ENCODE measurements at places on chromosomes 3 and 15.

- no peak for DNase-seq
Measured at GRCh38 chr15:98939311-98940080, 68.1 kb downstream of the PGPEP1L start.

GRCh38 chr3:147421184-147421912 is 12.2 kb downstream of the ZIC1 start:
- DNase-seq, result no peak

GRCh38 chr3:195893916-195894465 is 14.4 kb downstream of the TNK2 start:
- no peak for DNase-seq

DNA sequence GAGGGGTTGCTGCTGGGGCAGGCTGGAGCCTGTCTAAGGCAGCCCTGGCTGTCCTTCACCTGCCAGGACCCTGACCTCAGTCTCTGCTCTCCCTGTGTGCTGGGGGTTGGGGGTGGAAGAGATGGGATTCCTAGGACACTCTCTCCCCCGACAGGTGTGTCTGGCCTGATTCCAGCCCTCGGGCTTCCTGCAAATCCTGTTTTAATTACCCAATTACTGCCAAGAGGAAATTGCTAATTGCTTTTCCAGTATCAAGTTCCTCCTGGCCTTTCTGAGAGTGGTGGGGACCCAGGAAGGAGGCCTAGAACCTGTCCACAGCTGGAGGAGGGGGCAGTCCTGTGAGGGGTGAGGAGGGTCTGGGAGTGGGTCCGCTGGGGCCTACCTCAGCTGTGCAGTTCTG is 15.8 kb downstream of the PLXNA1 start:
- no peak for DNase-seq

GRCh38 chr15:61169904-61170695 is 59.0 kb downstream of the RORA start:
- no peak for DNase-seq

DNA sequence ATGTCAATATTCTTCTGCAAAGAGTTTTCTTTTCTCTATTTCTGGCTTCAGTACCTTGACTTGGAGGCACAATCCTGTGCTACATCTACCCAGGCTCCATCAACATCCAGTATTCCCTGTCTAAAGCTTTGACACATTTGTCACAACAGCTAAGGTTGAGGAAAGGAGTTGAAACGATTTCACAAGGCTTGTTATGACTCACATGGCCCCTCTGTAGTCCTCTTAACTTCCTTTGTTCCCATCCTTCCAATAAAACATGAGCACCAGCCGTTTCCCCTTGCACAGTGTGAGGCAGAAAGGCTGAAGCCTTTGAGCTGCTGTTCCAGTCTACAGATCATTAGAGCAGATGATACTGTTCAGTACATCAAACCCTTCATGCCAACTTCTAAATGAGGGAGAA is 163.0 kb upstream of the TMCO5A start:
- no peak for DNase-seq

- no peak for DNase-seq
Measured at GRCh38 chr15:64163659-64164362, 989 bp upstream of the PPIB start.

GRCh38 chr3:20405744-20406143 is 219.7 kb upstream of the SGO1 start:
- DNase-seq, result no peak

DNA sequence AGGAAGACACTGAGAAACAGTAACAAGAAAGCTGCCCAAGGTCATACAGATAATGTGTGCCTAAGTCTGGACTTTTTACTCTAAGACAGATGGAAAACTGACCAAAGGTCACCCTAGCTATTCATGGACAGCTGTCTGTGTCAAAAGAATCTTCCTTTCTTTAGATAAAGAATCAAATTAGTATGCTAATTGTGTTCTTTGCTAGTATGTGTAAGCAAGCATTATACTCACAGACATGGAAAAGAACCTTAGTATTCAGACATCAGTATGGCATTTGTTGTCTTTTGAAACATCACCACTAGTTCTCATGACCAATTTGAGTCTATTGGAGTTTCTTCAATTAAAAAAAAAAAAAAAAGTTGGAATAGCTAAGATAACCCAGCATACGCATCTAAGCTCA is 91.8 kb upstream of the SOX2 start:
- DNase-seq, result no peak

DNA sequence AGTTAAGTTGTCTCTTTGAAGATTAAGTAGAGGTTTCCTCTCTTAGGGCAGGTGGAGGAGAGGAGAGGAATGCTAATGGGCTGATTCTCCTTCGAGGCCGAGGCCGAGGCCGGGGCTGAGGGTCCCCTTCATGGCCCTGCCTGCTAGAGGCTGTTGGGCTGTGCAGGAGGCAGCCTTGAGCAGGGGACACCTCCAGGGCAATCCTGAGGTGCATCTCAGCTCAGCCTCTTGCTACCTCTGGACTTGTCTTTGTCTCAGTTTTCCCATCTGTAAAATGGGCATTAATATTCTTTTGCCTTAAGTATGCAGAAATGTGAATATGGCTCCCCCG is 97.7 kb upstream of the PRR20G start:
- DNase-seq, result no peak

- DNase-seq, result no peak
Measured at GRCh38 chr3:33848624-33849347, 50.4 kb downstream of the PDCD6IP start.

GRCh38 chr3:150462108-150462507 is 54.0 kb downstream of the TSC22D2 start:
- DNase-seq, result no peak

DNA sequence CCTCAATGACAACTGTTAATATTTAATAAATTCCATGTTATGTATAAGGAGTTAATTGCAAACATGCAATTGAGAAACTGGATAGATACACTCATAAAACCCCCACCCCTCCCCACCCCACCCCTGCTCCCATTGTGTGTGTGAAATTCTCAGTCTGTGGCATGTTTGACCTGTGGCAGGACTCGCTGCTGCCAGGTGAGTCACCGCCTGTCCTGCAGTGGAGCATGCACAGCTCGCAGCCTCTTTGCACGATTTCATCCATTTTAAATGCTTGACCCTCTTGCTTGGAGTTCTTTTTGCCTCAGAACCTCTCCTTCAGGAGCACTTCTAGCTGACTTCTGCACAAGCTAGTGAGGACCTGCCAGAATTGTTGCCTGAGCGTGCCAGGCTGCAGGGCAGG is 5.3 kb upstream of the APEH start:
- DNase-seq, result no peak

DNA sequence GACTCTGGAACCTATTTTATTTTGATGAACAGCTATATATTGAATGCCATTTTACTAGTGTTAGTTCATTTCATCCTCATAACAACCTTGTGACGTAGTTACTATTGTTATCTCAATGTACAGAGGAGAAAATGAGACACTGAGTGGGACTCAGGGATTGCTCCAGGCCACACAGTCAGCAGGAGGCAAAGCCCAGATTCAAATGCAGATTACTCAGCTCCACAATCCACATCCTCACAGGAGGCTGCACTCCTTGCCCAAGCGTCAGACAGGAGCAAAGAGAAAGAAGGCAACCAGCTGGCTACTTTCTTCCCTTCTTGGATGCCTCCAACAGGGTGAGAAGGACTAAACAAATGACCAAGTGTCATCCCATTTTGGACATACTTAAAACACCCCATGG is 92.0 kb upstream of the CCDC54 start:
- no peak for DNase-seq

DNA sequence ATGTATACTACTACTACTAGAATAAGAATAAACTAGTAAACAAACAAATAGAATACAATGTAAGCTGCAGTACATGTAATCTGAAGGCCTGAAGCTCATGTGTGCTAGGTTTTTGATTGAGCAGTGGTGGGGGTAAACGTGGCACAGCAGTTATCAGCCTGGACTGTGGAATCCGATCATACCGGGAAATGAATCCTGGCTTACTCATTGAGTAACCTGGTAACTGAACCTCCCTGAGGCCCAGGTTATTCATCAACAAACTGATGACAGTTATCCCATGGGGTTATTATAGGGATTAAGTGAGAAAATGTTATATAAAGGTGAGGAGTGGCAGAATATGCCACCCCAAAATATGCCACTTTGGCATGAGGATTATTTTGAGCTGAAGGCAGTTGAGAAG is 339.1 kb downstream of the FHIT start:
- no peak for DNase-seq

DNA sequence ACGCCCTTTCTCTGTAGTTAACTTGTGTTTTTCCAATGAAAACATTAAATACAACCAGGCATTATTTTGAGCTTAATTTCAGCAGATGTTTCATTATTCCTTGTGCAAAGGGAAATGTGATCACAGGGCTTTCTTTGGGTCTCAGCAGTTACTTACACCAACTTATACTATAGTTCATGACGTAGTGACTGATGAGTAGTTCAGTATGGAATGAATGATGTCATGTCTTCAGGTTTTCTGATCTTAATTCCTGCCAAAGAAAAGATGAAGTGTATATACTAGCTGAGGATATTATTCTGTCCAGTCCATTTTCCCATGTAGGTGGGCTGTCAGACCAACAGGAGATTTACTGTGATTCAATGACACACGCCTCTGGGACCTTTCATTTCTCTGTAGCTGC is 61.3 kb downstream of the MYRIP start:
- no peak for DNase-seq

GRCh38 chr15:63077952-63078351 is 35.4 kb downstream of the TPM1 start:
- DNase-seq, result no peak

DNA sequence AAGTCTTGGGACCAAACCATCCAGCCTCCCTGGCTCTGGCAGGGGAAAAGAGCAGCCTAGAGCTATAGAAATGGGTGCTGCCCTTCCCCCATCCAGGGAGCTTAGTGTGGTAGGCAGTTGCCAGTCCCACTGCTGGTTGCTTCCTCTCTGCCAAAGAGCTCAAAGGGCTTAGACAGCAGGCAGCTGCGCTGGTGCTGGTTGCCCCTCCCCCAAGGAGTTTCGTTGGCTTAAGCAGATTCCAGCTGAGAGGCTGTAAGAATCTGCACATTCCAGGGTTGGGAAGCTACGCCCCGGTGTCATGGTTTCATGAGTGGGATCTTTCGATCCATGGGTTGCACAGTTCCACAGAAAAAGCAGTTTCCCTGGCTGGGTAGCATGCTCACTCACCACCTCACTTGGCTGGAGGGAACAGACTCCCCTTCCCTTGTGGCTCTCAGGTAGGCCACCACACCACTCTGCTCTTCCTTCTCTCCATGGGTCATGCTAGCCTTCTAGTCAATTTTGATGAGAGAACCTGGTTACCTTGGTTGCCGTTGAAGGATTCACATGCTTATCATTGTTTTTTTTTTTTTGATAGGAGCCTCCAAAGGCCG is 195.1 kb downstream of the EPHA6 start:
- DNase-seq, result no peak

- no peak for DNase-seq
Measured at GRCh38 chr3:189975391-189975990, 145.2 kb downstream of the P3H2 start.

DNA sequence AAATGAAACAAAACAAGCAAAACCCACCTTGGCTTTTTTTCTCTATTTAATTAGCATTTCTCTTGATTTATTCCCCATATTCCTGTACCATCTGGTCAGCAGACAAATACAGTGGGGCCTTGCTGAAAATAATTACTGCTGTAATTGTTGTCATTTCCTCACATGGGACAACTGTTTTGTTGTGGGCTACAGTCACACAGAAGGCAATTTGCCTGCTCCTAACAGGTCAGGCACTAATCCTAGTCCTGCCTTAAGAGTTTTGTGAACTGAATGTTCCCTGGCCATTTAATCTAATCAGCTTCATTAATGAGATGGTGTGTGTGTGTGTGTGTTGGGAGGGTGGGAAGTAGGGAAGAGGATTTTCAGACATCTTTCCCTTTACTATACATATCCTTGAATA is 11.6 kb downstream of the TRPC1 start:
- DNase-seq, result no peak

DNA sequence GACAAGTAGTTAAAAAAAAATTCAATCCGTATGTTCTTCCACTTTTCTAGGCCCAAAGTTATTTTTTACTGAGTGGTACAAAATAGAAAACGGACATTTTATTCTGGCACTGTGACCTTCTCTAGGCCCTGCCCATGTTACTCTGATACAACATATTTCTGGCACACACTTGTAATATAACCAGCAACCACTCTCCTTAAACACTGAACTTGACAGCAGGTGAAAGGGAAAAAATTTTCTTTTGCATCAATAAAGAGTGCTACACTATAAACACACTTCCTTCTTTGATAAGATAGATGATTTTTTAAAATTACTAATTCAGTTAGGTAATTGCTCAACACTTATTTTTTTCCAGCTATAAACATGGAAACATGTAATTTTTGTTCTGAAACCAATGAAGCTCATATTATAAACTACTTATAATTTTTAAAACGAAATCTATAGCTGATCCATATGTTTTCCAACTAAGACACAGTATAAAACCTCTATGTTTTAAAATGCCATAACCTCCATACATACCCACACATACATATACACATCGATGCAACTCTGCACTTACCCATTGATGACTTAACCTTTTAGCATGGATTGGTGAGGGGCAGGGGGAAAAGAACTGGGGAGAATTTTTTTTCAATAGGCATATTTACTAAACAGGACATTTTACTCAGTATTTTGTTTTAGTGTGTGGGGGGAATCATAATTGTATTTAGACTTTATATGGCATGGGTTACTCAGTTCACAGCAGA is 5.3 kb upstream of the CTNNB1 start:
- no peak for DNase-seq

- DNase-seq, result no peak
Measured at GRCh38 chr3:73804204-73804603, 179.5 kb upstream of the PDZRN3 start.

DNA sequence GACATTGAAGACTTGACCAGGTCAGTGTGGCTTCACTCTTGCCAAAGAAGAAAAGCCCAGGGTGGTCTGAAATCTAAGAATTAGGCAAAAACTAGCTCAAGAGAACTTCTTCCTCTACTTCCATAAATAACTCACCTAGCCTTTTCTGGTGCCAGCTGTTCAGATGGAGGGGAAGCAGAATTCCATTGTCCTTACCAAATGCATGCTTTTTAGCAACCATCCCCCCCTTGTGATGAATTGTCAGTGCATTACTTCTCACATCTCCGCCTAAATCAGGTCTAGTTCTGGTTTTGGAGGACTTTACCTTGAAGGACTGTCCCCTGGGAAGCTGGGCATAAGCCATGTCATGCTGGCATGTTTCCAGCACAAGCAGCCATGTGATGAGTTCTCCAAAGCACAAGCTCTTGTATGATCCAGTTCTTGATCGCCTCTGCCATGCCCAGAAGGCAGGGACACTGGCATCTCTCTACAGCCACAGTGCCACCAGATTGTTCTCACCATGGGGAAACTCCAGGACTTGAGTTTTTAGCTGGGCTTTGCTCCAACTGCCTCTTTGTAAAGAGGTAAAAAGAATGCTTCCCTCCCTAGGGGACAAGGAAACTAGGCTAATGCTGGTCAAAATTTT is 96.4 kb upstream of the IL12A start:
- no peak for DNase-seq

DNA sequence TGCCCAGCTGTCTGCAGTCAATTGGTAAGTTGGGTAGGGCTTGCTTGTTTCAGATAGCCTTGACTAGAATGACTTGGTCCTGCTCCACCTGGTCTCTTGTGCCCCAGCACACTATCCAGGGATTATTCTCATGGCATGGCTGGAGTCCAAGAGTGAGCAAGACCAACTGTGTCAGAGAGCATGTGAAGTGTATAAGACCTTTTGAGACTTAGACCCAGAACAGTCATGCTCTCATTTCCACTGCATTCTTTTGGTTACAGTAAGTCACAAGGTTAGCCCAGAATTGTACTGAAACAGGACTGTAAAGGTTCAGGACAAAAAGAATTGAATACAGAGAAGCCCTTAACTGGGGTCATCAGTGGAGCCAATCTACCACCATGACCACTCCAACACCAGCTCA is 650.8 kb upstream of the ADAMTS9 start:
- DNase-seq, result no peak

GRCh38 chr15:101201411-101202174 is 50.3 kb downstream of the CHSY1 start:
- no peak for DNase-seq

Measured in naive B cell (primary cell).